A549 treated with GW870086 at 1 μM for 4 hours (cell line): ENCODE measurements at places on chromosomes 4 and X. TPM values are rescaled to one million over a fixed set of nuclear protein-coding genes. Genes with fewer than 3 reads are reported as not detected.

NCAPG gene
- total RNA-seq, result 22.6 to 30.3 TPM (median 25.7 TPM) in 5 replicates

BLOC1S4 gene
- 14.2 to 18.8 TPM (median 15.7 TPM) in 5 replicates for total RNA-seq

TSPAN7 gene
- 2.1 to 3.3 TPM (median 2.3 TPM) in 5 replicates for total RNA-seq

GABRQ gene
- 0.18 to 0.27 TPM (median 0.23 TPM) in 5 replicates for total RNA-seq

REPS2 gene
- total RNA-seq, result 0.57 to 1.0 TPM (median 0.73 TPM) in 5 replicates

GAB3 gene
- 0.83 to 1.2 TPM (median 0.93 TPM) in 5 replicates for total RNA-seq

FAM184B gene
- 0.01 to 0.05 TPM (median 0.04 TPM) in 4 of 5 replicates, not detected in the other for total RNA-seq

APELA gene
- total RNA-seq, result not detected in 5 replicates
